ENCODE measurements at places on chromosomes 12 and 14.

DNA sequence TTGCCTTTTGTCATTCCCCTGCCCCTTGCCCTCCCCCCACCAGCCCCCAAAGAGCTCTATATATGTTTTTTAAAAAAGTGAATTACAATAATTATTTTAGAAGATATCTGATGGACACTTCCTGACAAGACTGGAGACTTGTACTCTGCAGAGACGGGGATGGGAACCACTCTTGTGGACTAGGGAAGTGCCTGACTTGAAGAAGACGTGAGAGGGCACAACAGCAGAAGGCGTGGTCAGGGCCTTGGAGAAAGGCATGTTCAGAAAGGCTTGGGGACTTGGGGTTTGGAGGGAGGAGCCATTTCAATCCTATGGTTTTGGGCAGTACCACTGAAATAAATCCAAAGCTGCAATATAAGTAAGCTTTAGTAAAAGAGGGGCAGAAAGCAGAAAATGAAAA is 154.7 kb downstream of the APAF1 start:
- DNase-seq, result no peak

GRCh38 chr12:127144770-127145169 is 1122.2 kb upstream of the TMEM132C start:
- DNase-seq, result no peak

- no peak for DNase-seq
Measured at GRCh38 chr12:12977231-12977630, 22.8 kb downstream of the HEBP1 start.

DNA sequence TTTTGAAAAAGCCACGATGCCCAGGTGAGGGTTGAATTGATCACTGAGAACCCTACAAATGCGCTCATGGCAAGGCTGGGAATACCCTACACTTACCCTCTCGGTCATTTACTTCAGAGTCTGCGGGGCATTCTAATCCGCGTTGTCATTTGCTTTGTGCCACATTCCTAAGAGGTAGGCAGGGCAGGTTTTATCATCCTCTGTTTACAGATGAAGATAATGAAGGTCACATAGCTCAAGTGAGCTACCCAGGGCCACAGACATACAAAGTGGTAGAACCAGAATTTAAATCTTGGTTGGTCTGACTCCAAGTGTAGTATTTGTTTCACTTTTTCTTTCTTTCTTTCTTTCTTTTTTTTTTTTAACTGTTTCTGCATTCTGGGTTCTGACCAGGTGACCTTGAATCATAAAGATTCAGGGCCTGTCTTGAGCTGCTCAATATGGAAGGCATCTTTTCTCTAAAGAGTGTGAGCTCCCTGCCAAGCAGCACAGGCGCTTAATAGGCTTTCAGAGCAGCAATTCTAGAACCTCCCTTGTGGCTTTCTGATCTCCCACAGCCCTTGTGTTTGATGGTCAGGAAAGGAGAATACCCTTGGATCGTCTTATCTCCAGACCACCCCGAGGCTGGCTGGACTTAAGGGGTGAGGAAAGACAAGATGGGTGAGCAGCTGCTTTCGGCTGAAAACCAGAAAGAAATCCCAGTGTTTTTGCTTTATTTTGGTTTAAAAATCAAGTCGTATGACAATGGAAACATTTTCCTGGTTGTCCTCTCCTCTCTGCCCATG is 662 bp upstream of the BATF start:
- no peak for DNase-seq
